ENCODE measurements at places on chromosomes 7 and 10. TPM values are rescaled to one million over a fixed set of nuclear protein-coding genes. Genes with fewer than 3 reads are reported as not detected.

Gene GCK
- total RNA-seq = 1.9 TPM

Gene TMEM184A
- not detected for total RNA-seq

Gene SLC29A3
- 2.5 TPM for total RNA-seq

Gene NME8
- total RNA-seq = not detected

Gene FAM25A
- total RNA-seq = not detected

Gene LRRC4
- total RNA-seq = 0.09 TPM

Gene PIK3AP1
- total RNA-seq = not detected

Gene SPDYE6
- not detected for total RNA-seq

Gene POLR2J3
- total RNA-seq = 13.4 TPM

Gene ANKRD61
- not detected for total RNA-seq

Gene APBB1IP
- 0.51 TPM for total RNA-seq

Gene LIPJ
- total RNA-seq = not detected

Gene OR9A2
- not detected for total RNA-seq

Gene ADCY1
- 1.9 TPM for total RNA-seq

Gene OPN4
- not detected for total RNA-seq

Gene IDI2
- total RNA-seq = not detected

Gene C7orf57
- not detected for total RNA-seq

Gene CNNM1
- 2.2 TPM for total RNA-seq

Gene PAPSS2
- 124 TPM for total RNA-seq

Gene TRIM50
- not detected for total RNA-seq

Gene NKX1-2
- total RNA-seq = not detected

Gene CTAGE6
- total RNA-seq = not detected

Gene ZNF425
- total RNA-seq = 2.3 TPM

Gene MLXIPL
- 0.34 TPM for total RNA-seq

Gene PBLD
- total RNA-seq = 6.7 TPM

Gene SAP25
- total RNA-seq = 2.4 TPM

Gene PDZD7
- 0.35 TPM for total RNA-seq

Gene TDRD1
- total RNA-seq = 0.23 TPM

Gene NUP205
- 45.5 TPM for total RNA-seq

Gene OIT3
- total RNA-seq = 1.2 TPM

Gene C10orf90
- total RNA-seq = not detected

Gene ZNF25
- 10.7 TPM for total RNA-seq

Gene EIF4H
- total RNA-seq = 225 TPM

Gene USP6NL
- 6.1 TPM for total RNA-seq

Gene SPDYE11
- not detected for total RNA-seq

Gene GRID2IP
- total RNA-seq = 0.09 TPM

Gene C1GALT1
- total RNA-seq = 17.3 TPM

Gene CFAP58
- total RNA-seq = 0.26 TPM

Gene OR2AE1
- not detected for total RNA-seq

Gene C10orf105
- 0.12 TPM for total RNA-seq

Gene ERVW-1
- total RNA-seq = not detected

Gene MYL10
- not detected for total RNA-seq
